NCI-H748 treated with DMSO at 0.1 percent for 48 hours (cell line): ENCODE measurements at places on chromosomes 4 and X.

DNA sequence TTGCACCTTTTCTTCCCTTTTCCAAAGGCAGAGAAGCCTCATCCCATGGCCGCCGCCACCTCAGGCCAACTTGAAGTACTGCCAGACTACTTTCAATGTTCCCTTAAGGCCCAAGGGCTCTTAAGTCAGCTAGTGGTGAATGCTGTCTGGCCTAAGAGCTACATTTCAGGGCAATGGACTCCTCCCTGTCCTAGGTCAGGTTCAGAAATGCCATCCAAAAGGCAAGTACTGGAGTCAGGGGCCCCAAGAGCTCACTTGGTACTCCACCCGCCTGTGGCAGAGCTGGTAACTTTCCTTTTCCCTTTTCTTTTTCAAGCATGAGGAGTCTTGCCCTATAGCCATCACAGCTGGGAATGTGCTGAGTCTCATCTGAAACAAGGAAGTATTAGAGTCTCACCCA, 327.1 kb downstream of the NAP1L3 start:
- no peak for DNase-seq

DNA sequence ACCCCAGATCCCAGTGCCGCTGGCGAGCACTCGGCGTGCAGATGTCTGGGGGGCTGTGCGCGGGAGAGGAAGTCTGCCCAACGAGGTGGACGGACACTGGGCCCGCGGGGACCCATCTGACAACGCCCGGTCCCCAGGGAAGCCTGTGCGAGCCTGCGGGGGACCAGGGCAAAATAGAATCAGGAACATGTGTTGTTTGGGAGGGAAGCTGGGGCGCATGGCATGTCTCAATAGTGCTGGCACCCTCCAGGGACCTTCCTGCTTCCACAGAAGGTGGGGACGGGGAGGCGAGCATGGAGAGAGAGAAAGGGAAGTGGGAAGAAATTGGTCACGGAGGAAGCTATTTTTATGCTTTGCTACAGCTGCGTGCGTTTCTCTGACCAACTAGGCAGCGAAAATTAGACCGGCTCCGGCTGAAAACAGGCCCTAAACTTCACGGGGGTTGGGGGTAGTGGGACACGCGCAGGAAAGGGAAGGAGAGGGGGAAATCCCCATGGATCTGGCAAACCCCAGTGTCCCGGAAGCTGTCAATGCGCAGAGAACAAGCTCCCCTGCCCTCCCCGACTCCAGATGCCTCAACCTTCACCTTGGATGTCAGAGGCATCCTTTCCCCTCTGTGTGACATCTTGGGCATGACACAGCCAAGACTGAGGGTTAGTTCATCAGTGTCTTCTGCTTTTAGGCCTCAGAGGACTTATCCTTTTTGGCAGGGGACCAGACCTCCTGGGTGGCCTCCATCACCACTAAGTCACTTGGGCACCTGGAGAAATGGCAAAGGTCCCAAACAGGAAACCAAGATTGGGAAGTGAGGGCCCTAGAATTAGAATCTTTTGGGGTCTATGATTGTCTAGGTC, 169.8 kb upstream of the BCOR start:
- DNase-seq: no peak

DNA sequence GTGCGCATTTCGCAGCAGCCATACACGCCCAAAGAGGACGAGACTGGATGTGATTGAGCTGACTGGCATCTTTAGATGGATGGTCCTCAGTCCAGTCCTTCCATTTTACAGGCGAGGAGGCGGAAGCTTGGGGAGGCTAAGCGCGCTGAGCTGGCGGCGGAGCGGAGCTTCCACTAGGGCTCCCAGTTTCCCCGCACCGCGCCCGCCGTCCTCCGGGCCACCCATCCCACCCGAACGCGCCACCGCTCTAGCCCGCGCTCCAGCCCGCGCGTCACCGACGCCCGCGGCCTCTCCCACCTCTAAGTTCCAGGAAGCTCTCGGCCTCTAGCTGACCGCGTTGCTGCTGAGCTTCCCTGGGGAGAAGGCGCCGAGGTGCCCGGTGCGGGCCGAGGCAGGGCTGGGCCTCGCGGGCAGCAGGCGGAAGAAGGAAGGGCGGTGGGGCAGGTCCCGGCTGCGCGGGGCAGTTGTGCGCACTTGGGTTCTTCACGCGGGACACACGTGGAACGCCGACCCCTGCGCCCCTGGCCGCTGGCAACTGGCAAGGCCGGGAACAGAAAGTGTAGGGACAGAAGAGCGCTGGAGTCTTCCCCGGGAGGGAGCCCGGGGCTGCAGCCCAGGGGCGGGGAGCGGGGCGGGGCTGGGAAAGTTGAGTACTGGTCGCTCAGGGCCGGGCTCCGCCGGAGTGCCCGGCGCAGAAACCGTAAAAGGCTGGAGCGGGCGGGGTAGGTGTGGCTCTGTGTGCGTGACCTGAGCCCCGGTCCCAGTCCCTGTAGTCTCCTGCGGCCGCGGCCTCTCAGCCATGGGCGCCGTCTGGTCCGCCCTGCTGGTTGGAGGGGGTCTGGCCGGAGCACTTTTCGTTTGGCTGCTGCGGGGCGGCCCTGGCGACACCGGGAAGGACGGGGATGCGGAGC, at the start of gene STBD1:
TSS of gene STBD1 (plus strand) at position 763 of the 911 bp plus-strand sequence. CDS start at position 800, 37 bp downstream.
- peak; percentile 45 for DNase-seq

GRCh38 chr4:56085275-56085674, 136.5 kb downstream of the CEP135 start:
- no peak for DNase-seq

DNA sequence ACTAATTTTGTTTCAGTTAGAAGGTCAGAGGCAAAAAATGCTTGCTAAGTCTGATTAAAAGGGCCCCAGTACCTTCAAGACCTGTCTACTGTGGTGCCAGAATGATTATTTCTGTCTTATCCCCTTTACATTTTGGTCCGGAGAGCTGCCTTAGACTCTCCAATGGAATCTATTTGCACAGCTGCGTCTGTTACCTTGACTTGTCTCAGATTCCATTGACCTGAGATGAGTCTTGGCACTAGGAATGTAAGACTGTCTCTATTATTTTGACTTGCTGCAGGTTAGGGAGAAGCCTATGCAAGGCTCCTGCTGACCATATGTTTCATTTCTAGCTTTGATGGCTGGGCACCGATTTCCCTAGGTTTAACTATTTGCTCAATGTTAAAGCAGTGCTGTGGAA, 457.6 kb downstream of the KCTD8 start:
- no peak for DNase-seq

DNA sequence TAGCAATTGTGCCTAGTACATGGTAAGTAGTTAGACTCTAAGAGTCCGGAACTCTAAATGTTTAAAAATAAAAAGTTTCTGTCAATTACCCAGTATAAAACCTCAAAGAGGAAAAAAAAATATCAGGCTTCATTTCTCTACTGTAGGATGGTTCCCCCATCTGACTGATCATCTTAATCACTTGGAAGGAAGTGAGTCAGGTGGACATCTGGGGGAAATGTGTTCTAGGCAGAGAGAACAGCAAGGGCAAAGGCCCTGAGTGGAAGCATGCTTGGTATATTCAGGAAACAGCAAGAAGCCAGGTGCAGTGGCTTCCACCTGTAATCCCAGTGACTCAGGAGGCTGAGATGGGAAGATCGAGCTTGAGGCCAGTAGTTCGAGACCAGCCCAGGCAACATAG, 2.9 kb upstream of the EIF1AX start:
- DNase-seq: no peak

GRCh38 chr4:165393704-165394103, 14.9 kb downstream of the CPE start:
- DNase-seq: no peak

DNA sequence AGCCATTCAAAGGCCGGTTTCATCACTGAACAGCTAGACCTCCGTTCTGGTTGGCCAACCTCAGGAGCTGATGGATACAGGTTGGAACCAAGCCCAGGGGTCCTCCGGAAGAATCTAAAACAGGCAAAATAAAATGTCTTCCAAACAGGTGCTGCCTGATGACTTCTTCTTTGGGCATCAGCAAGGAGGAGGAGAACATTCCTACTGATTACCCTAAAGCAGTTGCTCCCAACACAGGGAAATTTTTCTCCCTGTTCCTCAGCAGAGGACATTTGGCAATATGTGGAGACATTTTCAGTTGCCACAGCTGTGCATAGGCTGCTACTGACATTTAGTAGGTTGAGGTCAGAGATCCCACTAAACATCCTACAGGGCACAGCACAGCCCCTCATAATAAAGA, 319.3 kb upstream of the PPARGC1A start:
- DNase-seq: no peak

- DNase-seq: no peak
Measured at GRCh38 chr4:166777760-166778159, 456.5 kb downstream of the SPOCK3 start.

DNA sequence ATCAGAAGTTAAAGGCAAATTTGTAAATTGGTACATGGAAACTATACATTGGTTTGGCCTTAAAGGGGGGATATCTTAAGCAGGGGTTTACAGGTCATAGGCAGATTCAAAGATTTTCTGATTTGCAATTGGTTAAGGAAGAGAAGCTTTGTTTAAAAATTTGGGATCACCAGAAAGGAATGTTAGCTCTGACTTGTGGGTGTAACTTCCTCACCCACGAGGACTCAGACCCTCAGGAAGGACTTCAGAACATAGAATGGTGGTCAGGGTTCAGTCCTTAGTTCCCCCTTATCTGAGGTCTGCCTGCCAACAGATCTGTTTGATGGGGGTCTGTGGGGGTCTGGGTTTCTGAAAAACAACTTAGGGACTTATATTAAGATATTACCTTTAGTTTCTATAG, 427.4 kb upstream of the DIPK2B start:
- DNase-seq: no peak

DNA sequence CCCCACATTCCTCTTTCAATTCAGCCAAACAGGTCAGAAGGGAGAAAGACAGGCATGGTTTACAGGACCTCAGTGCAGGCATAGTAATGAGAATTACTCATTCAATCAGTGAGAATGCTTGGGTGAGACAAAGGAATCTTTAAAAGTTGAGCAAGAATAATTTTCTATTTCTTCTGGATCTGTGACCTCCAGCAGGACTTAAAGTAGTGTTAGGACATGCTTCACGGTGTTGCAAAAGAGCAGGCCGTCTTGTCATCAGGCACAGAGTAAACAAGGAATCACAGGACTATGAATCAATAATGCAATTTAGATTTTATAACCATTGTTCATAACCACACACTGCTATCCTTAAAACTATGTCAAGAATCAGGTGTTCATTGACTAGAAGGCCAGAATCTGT, 130.6 kb upstream of the GLRA2 start:
- no peak for DNase-seq

DNA sequence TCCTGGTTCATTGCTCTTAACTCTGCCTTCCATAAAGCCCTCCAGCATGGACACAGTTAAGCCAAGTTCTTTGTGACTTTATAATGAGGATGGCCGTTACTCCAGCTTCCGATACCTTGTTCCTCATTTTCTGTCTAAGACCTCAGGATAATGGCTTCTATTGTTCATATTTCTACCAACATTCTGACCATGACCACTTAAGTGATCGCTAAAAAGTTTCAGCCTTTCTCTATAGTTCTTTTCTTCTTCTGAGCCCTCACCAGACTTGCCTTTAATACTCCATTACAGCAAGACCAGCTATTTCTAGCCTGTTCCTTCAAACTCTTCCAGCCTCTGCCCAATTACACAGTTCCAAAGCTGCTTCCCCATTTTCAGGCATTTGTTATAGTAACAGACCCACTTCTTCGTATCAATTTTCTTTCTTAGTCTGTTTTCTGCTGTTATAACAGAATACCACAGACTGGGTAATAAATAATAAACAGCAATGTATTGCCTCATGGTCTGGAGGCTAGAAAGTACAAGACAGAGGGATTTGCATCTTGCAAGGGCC, 12.3 kb downstream of the RNF175 start:
- no peak for DNase-seq

DNA sequence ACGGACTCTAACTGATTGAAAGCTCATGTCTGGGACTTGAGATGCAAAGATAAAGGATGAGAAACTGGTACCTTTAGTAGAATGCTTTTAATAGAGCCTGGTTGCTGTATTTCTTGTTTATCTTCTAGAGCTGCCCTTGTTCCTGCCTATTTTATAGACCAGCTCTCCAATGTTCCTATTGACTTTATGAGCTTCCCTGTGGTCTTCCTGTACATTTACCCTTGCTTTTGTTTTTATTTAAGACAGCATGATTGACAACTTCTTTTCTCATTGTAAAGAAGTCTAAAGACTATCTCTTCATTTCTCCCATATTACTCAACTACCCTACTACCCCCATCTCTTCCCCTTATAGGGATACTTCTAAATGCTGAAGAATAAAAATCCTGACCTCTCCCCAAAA, 174.7 kb downstream of the UGT8 start:
- peak; percentile 42 for DNase-seq

DNA sequence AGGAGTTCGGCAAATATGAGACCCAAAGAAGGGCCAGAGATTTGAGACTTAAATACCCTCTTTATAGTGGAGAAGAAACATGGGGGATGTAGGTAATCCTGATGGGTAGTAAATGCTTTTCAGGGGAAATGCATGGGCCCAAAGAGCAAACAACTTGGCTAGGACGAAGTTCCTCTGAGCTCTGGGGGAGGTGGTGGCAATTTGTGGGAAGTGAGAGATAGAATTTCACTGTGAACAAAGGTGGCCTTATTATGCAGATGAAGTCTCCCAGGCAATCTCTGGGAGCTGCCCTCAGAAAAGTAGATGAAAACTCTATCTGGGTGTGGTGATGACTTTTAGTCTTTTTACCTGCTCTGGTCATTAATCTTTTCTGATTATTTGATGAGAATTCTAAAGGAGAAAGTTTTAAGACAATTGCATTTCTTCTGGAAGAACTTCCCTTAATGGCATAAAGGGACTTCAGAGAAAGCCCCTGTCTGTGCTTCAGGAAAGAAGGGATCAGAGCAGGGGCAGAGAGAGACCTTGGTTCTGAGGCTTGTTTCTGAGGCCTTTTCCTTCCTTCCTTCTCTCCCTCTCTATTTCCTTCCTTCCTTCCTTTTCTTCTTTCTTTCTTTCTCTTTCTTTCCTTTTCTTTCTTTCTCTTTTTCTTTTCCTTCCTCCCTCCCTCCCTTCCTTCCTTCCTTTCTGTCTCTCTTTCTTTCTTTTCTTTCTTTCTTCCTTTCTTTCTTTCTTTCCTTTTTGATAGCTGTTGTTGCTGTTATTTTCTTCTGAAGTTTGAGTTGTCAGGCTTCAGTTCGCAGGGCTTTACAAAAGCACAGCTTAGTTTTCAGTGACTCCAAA, 37.5 kb upstream of the MAOA start:
- no peak for DNase-seq

- DNase-seq: no peak
Measured at GRCh38 chr4:55087009-55087912, 38.1 kb downstream of the KDR start.

DNA sequence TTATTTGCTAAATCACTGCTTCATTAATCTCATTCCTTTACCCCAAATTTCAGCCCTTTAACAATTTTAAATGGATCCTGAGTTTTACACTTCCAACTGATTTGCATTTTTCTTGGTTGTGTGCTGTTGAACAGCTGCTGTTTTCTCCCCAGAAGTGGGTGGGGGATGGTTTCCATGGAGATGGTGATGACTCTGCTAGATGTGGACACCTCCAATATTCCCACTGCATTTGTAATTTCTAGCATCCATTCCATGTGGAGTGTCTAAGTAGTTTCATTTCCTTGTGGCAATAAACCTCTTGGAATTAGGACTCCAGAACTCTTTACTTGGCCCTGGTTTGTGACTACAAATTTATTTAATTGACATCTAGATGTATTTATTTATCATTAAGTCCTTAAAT, 330.4 kb downstream of the GBA3 start:
- DNase-seq: peak; percentile 12
